ENCODE measurements at places on chromosomes 4 and X.

GRCh38 chr4:120691106-120691505 lies 231.4 kb downstream of the PRDM5 start:
- DNase-seq = no peak

DNA sequence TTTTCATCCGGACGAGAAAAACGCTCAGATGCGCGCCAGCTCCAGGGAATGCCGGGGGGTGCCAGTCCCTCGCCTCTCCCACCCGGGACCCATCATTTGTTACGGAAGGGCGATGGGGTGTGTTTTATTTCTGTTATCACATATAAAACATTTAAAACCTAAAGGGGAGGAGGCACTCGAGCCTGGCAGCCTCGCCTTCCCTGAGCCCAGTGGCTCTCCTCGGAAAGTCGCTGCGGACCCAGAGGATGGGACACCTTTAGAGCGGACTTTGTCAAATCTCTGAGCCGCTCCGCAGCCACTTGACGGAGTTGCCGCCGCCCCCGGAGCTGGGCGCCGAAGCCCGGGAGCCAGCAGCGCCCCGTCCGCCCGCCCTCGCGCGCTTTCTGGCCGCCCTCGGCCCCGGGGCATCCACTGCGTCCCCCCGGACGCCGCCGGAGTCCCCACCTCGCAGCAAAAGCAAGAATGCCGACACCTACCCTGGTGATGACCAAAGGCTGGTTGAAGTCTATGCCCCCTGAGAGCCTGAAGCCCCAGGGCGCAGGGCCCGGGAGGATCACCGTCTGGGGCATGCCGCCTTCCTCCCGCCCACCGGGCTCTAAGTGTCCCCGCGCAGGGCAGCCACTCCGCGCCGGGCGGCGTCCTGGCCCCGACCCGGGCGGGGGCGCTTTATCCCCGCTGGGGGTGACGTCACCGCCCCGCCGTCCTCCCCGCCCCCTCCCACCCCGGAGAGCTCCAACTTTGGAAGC lies at the start of gene PDLIM3:
TSS of gene PDLIM3 (minus strand) at position 642 of the 746 bp plus-strand sequence. CDS start at position 569, 73 bp downstream.
- peak; percentile 70 for DNase-seq

- DNase-seq = no peak
Measured at GRCh38 chrX:105191878-105192277, 28.6 kb downstream of the TEX13A start.

GRCh38 chr4:138190452-138190858 lies 51.7 kb downstream of the SLC7A11 start:
- DNase-seq = no peak

DNA sequence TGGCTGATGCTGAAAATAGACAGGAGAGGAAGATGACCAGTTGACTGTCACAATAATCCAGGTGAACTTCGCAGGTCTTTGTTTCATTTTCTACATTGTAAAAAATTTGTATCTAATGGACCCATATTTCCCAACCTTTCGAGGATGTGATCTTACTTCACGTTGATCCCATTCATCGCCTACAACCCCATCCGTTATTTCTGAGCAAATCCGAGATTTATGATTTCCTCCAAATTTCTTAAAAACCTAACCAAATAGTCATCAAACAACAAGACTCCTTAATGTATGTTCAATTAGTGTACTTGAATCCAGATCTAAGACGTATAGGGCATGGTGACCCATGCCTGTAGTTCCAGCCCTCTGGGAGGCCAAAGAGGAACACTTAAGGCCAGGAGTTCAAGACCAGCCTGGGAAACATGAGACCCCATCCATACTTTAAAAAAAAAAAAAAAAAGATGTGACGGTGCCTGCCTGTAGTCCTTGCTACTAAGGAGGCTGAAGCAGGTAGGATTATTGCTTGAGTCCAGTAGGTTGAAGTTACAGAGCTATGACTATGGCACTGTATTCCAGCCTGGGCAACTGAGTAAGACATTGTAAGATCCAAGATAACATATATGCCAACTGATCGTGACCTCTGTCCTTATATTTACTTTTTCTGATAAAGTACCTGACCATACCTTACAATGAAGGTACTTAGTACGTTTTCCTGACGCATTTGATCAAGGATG lies 5.7 kb downstream of the RPL9 start:
- DNase-seq = no peak

GRCh38 chr4:77843628-77844027 lies 19.0 kb upstream of the MRPL1 start:
- no peak for DNase-seq

GRCh38 chr4:99832321-99832720 lies 15.7 kb downstream of the DAPP1 start:
- DNase-seq = no peak

DNA sequence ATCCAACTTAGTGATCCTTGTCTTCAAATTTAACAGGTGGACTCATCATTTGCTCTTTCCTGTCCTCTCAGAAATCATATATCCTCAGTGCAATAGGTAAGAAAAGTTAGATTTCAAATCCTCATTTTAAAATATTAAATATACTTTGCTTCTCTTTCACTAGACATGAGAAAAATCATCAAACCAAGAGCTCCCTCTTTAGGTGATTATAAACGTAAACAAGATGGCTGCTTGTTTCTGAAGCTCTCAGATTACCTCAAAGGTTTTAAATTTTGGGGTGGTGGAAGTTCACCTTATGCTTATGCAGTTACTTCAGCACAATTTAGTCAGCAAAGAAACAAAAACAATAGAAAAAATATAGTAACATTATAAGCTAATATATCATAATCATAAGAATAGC lies 27.3 kb downstream of the CSN3 start:
- DNase-seq = no peak

Data from breast epithelium (tissue), 4 donors.